Activated T-helper 1 cell treated with anti-CD3 and anti-CD28 coated beads, Interleukin-12 subunit alpha, Interleukin-12 subunit beta, Interleukin-2, Interleukin-4 antibody, amounts not matched to agents 30 ng/mL and 10 ng/mL and 1 ng/mL, durations not matched to agents 14 hours and 24 hours and 36 hours (primary cell): ENCODE measurements at places on chromosomes 4 and X. TPM values are rescaled to one million over a fixed set of nuclear protein-coding genes. Genes with fewer than 3 reads are reported as not detected.

GRCh38 chr4:108830509-108831244, 67.8 kb upstream of the ETNPPL start:
- H3K4me3 ChIP-seq, result no peak overlapping the region
- peaks cover 8% of the 10 kb centered on the region for H3K4me1 ChIP-seq
- no peak for DNase-seq

- no peaks in the 10 kb centered on the region for H3K36me3 ChIP-seq
- no peak overlapping the region for H3K4me3 ChIP-seq
- H3K4me1 ChIP-seq, result no peaks in the 10 kb centered on the region
- DNase-seq, result no peak
- no peak overlapping the region for H3K27ac ChIP-seq
Observed at GRCh38 chr4:130125467-130125866, 1029.5 kb downstream of the C4orf33 start.

GRCh38 chr4:72112514-72113156, 80.8 kb downstream of the NPFFR2 start:
- no peaks in the 10 kb centered on the region for H3K27me3 ChIP-seq
- H3K36me3 ChIP-seq, result no peaks in the 10 kb centered on the region
- peaks cover 10% of the 10 kb centered on the region for H3K4me1 ChIP-seq
- DNase-seq, result peak; percentile 11

GRCh38 chr4:45693746-45694145, 430.1 kb downstream of the GABRG1 start:
- H3K4me1 ChIP-seq, result no peaks in the 10 kb centered on the region
- no peak overlapping the region for H3K4me3 ChIP-seq
- no peak for DNase-seq
- no peaks in the 10 kb centered on the region for H3K36me3 ChIP-seq
- H3K27me3 ChIP-seq, result no peaks in the 10 kb centered on the region

DNA sequence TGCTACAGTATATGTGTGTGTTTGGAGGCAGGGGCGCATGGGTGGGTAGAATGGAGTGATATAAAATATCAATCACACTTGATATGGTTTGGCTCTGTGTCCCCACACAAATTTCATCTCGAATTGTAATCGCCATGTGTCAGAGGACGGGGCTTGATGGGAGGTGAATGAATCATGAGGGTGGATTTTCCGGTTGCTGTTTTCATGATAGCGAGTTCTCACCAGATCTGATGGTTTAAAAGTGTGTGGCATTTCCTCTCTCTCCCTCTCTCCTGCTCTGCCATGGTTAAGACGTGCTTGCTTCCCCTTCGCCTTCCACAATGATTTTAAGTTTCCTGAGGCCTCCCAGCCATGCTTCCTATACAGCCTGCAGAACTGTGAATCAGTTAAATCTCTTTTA, 14.8 kb downstream of the SOWAHB start:
- no peaks in the 10 kb centered on the region for H3K36me3 ChIP-seq
- no peak for DNase-seq
- no peaks in the 10 kb centered on the region for H3K4me1 ChIP-seq
- H3K4me3 ChIP-seq, result no peak overlapping the region

ANOS1 gene
- not detected in 2 replicates for total RNA-seq

TEX13C gene
- not detected in 2 replicates for total RNA-seq
